ENCODE measurements at places on chromosomes 4 and X.

- DNase-seq, result no peak
Observed at GRCh38 chr4:187236209-187236890, 512.7 kb upstream of the FAT1 start.

GRCh38 chr4:4456351-4456750 is 69.4 kb downstream of the NSG1 start:
- DNase-seq, result no peak

DNA sequence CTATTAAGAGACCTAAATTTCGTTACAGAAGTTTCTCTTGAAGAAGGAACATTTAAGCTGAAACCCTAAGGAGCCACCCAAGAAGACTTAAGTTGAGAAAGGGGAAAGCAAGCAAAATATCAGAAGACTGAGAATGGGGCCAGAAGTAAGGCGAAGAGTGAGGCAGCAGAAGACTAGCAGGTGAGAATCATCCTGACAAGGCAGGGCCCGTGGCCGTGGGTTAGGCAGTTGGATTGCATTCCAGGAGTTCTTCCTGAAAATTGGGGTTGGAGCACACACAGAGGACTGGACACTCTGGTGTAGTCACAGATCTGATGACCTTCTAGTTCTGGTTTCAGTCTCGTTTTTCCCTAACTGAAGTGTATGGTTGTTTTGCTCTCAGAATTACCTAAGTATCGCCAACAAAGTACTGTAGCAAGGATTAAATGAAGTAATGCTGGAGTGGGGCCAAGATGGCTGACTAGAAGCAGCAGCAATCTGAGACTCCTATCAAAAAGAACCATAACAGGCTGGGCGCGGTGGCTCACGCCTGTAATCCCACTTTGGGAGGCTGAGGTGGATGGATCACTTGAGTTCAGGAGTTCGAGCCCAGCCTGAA is 94.4 kb upstream of the GUCY1A1 start:
- no peak for DNase-seq

DNA sequence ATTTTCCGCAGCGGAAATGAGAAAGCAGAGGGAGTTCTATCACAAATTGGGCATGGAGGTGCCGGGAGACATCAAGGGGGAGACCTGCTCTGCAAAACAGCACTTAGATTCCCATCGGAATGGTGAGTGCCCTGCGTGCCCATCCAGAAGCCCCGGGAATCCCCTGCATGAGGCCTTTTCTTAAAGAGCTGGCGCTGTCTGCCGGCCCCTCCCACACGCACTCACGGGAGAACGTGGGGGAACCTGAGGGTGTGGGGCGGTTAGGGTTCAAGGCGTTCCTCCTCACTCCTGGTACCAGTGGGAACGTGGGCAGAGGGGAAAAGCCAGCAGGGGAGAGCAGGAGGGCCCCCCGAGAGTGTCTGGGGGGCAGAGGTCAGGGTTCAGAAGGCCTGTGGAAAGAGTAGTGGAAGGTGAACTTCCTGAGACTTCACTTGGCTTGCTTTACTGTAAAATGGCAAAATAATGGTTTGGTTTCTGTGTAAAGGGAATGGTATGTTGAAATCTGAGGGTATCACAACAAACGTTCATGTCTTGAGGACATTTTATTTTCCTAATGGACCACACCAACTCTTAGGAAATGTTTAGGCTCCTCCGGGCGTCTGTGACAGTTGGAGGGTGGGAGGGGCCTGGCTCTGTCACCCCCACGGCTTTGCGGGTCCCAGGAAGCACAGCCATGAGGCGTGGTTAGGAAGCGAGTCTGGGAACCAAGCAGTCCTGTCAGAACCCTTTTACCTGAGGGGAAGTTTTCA is 38.0 kb downstream of the PCGF3 start:
- DNase-seq, result no peak

DNA sequence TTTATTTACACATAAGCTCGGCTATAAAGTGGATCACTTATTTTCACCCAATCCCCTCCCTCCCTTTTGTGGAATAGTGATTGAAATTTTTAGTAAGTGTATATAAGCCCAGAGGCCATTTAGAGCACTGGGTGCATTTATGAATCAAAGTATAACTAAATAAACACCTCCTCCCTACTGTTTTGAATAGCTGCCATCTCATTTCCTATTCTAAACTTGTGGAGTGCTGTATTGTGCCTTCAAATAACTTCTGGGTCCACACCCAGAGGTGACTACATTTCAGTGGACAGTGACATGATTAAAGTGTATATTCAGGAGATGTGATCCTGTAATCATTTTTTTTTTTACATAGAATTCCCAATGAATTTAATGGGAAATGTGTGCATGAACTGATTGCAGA is 104.9 kb downstream of the TEX13C start:
- no peak for DNase-seq

- no peak for DNase-seq
Observed at GRCh38 chr4:165725352-165725751, 147.7 kb upstream of the TLL1 start.

DNA sequence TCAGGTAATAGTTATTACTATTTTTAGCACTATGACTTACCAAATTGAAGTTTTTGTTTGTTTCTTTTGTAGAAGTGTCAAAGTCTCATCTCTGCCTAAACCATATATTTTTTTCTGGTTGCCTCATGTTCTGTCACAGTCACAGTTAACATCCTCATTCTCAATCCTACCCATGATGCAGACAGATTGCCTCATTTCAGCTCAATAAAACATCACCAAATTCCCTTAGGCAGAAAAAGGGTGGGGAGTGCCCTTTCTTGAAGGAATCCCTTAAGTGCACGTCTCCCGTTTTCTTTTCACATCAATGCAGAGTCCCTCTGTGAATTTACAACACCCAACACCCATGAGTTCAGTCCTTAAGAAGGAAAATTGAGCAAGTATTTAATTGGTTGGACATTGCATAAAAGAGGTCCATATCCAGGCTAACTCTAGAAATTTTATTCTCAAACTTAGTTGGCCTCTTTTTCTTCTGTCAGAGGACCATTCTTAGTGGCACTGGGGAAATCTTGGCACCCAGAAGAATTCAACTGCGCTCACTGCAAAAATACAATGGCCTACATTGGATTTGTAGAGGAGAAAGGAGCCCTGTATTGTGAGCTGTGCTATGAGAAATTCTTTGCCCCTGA is 103.7 kb upstream of the BMPR1B start:
- no peak for DNase-seq

GRCh38 chr4:8478801-8479744 is 38.5 kb downstream of the TRMT44 start:
- DNase-seq, result no peak

GRCh38 chr4:187477224-187477623 is 518.3 kb upstream of the ZFP42 start:
- DNase-seq, result no peak

GRCh38 chrX:6005856-6006255 is 222.8 kb downstream of the NLGN4X start:
- no peak for DNase-seq

DNA sequence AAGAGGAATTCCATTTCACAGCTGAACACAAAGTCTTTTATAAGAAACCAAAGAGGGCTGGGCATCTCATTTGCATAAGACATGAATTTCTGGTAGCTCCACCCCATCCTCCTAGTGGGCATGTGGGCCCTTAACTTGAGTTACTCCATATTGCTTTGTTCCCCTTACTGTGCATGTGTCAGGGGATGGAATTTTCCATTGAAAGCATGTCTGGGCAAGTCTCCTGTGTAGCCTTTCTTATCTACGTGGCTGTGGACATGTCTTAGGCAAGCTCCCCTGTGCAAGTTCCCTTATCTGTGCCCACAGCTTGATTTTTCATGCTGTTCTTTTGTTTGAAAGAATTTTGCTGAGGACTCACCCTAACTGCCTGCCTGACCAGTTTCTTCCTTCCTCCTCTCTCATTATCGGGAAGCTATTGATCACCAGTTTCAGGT is 123.5 kb upstream of the JADE1 start:
- DNase-seq, result no peak

- DNase-seq, result peak; percentile 19
Observed at GRCh38 chr4:3791910-3792542, 25.8 kb downstream of the ADRA2C start.

DNA sequence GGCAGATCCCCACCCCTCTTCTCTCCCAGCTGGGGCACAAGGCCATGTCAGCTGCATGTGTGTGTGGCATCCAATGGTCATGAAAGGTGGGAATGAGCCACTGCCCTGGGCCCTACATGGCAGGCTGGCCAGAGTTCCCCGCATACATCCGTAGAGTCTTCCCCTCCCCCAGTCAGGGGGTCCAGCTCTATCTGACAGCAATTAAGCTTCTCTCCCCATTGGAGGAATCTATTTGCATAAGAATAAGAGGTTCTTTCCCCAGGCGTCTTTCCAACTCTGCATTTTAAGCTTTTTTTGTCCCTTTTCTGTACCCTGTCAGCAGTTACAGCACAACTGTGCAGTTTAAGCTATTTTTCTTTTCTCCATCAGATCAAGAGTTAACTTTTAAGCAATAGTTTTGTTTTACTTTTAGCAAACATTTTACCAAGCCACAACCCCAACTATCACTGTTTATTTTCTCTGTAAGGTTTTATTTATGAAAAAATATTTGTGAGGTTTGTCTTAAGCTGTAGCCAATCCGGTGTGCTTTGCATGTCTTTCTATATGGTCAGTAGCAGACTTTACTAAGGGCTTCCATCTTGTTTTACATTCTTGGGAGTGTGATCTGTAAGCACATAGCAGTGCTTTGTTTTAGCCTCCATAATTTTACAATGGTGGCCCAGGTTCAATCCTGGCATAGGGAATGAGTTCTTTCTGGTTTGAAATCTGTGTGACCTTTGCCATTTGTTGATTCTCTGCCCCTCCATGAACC is 28.7 kb downstream of the NLRP2B start:
- DNase-seq, result no peak

DNA sequence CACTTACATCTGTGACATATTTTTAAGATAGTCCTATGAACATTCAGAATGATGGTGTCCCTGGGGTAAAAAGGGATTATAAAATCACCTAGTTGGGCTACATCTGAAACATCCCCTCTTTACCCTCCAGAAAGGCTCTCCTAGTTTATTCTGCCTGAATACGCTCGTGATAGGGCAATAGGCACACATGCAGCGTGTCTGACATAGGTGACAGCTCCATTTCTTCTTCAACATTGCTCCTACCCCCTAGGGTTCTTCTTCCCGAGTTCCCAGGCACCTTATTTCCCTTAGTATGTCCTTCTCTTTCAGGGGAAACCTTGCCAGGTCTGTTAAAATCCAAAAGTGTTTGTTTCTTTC is 27.1 kb upstream of the CFAP299 start:
- DNase-seq, result no peak

DNA sequence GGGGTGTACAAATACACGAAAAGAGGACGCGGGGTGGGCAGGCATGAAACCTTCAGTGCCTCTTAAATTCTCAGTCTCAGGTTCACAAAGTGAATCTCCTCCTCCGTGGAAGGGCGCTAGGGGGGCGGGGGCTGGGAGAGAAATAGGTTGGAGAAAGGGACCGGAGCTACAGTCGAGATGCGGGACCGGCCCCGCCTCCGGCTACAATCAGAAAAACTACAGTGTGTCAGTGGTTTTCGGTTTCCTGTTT is 3.4 kb downstream of the MAML3 start:
- DNase-seq, result no peak

- no peak for DNase-seq
Observed at GRCh38 chr4:86934147-86934770, 552 bp upstream of the AFF1 start.

- peak; percentile 34 for DNase-seq
Observed at GRCh38 chr4:87375719-87376291, 15.2 kb downstream of the HSD17B11 start.

- DNase-seq, result no peak
Observed at GRCh38 chrX:11305641-11306040, 12.4 kb downstream of the AMELX start.

DNA sequence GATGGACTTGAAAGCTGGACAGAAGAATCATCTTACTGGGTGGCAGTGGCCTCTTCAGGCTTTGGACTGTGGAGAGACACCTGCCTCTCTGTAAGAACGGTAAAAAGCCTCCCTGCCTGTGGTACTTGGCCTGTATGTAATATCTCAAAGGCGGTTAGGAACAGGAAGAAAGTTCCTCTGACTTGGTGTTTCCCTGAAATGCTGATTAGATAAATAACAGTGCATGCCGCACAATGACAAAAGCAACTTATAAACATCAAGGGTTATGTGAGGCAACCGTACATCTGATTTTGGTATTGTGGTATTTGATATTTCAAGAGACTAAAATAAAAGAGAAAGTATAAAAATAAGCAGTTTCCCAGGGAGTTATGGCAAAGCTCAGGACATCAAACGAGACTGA is 92.4 kb upstream of the SORBS2 start:
- DNase-seq, result no peak
